ENCODE measurements at places on chromosomes 7 and 10.

DNA sequence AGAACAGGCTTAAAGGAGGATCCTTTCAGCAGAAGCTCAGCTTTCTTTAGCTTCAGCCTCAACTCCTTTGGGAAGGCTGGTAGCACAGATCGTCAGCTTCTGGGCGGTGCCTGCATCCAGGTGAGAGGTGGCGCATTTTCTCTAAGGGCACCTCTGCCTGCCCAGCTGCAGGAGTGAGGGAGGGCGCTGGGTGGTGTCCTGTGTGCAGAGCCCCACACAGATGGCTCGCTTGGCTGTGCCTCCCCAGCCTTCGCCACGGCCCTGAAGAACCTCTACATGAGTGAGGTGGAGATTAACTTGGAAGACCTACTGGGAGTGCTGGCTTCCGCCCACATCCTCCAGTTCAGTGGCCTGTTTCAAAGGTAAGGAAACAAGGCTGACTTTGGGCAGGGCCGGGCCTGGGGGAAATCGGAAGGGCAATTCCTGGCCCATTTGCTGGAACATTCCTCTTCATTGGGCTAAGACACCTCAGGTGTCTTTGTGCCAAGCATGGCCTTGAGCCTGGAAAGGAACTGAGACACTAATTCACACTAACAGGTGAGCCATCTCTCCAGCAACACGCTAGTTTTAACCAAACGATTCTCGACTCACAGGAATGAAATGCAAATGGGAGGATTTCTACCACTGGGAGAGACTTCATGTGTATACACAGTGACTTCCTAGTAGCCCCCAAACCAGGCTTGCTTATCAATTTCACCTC is 19.9 kb downstream of the BTBD16 start:
- no peak for DNase-seq

GRCh38 chr7:67729771-67730170 is 733.1 kb downstream of the TYW1 start:
- DNase-seq, result no peak

GRCh38 chr10:3485057-3485686 is 299.8 kb downstream of the KLF6 start:
- no peak for DNase-seq

GRCh38 chr10:85978566-85979358 is 387.8 kb downstream of the GRID1 start:
- no peak for DNase-seq

DNA sequence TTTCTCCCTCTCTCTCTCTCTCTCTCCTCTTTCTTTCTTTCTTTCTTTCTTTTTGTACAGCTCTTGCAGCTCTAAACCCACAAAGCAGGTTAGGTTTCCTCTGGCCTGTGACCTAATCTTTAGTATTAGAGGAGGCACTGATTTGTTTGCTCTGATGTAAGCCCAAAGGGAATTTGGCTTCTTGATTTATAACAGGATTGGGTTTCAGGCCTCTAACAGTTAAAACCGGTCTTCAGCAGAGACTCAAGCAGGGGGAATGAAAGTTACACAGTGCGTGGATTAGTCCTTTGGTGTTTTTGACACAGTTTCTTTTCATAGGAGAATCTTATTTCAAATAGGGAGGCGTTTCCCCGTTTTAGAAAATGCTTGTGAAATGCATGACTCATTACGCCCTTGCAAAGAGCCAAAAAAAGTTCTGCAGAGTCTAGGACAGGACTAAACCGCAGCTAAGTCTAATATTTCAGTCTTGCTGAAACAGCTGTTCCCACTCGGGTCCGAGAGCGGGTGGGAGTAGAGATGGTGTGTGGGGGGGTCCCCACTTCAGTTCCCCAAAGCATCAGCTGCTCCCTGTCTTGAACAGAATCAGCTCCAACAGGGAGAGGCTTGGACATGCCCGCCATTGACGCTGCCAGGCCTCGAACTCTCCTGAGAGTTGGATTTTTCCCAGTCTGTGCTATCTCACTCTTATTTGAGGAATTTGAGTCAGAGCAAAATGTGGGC is 296.5 kb upstream of the PITRM1 start:
- no peak for DNase-seq

DNA sequence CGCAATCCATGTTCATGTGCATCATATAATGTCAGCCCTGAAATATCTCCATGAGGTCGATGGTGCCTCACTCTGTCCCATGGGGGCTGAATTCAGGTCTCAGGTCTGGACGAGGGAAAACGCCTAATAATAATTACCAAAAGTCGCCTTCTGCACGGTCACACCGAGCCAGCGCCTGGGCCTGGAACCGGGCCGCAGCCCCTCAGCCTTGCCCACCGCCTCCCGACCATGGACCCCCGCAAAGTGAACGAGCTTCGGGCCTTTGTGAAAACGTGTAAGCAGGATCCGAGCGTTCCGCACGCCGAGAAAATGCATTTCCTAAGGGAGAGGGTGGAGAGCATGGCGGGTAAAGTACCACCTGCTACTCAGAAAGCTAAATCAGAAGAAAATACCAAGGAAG is 18.8 kb upstream of the KLRG2 start:
- no peak for DNase-seq

DNA sequence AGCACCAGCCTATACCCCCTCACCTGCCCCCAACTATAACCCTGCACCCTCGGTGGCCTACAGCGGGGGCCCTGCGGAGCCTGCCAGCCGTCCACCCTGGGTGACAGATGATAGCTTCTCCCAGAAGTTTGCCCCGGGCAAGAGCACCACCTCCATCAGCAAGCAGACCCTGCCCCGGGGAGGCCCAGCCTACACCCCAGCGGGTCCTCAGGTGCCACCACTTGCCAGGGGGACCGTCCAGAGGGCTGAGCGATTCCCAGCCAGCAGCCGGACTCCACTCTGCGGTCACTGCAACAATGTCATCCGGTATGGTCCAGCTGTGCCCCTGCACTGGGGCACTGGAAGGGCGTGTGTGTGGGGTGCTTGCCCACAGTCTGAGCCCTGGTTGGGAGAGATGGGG is 40.0 kb upstream of the BMPR1A start:
- DNase-seq, result no peak

DNA sequence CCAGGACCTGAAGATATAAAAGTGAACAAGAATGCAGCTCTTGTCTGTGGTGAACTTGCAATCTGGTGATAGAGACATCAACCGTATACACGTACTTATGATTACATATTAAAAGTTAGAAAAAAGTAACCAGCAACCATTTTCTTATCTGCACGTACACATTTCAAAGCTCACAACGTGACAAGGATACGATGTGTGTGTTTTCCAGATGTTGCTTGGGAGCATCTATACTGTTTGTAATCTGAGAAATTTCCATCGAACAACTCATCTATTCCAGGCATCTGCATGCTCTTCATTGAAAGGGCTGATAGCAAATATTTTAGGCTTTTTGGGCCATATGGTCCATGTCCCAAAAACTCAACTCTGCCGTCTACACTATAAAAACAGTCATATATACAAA is 23.3 kb downstream of the MALRD1 start:
- no peak for DNase-seq

GRCh38 chr7:30034501-30034900 is 6.3 kb downstream of the PLEKHA8 start:
- DNase-seq, result no peak

DNA sequence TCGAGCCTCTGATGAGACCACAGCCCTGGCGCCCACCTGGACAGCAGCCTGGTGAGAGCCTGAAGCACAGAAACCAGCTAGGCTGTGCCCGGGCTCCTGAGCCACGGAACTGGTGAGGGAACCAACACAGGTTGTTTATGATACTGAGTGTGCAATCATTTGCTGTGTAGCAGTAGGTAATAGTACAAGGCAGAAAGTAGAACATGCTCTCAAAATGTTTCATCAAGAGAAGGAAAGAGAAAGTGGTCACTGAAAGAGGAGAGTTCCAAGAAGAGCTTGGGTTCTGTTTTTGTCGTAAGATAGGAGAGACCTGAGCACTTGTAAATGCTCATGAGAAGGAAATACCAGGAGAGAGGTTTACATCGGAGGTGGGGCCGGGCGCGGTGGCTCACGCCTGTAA is 208.2 kb downstream of the FAM107B start:
- DNase-seq, result no peak

- DNase-seq, result no peak
These were observed 3.0 kb upstream of the TECPR1 start for GRCh38 chr7:98254951-98255610.

DNA sequence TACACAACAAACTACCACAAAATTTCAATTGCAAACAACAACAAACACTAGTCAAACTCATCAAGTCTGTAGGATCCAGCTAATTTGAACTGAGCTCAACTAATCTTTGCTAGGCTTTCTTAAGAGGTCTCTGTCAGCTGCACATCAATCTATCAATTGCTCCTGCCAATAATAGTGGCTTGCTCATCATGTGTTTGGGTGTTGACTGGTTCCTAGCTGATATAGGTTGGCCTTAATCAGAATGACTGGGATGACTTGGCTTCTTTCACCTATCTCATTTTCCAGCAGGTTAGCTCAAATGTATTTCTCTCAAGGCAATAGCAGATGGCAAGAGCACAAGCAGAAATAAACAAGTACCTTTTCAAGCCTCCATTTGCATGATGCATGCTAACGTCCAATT is 370.3 kb upstream of the NFE2L3 start:
- no peak for DNase-seq

DNA sequence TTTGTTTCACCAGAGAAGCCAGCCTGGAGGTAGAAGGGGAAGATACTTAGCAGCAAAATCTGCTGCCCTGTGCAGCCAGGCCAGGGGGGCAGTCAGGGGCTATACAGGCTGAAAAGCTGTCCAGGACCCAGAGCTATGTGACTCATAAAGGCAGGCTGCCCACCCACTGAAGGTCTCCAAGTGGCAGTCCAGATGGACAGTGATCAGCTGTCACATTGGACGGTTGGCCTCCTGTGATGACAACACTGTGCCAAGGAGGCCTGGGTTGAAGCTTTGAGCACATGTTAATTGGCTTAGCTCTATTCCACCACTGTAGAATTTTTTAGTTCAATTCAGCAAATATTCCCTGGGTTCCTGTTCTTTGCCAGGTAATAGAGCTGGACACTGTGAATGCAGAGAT is 577.3 kb upstream of the GALNT17 start:
- no peak for DNase-seq

DNA sequence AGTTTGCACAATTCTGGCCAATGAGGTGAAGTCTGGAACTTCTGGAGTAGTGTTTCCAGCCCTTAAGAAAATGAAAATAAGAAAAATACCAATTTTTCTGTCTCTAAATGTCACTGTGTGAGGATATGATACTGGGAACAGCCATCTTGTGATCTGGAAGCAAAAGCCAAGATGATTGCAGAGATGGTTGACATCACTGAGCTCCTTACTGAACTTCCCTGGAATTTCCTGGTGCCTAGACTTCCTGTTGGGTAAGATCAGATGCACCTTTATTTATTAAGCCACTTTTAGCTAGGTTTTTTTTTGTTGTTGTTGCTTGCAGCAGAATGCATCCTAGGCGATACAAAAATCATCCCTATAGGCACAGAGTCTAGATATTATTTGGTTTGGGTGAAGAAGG is 27.3 kb upstream of the INHBA start:
- no peak for DNase-seq

DNA sequence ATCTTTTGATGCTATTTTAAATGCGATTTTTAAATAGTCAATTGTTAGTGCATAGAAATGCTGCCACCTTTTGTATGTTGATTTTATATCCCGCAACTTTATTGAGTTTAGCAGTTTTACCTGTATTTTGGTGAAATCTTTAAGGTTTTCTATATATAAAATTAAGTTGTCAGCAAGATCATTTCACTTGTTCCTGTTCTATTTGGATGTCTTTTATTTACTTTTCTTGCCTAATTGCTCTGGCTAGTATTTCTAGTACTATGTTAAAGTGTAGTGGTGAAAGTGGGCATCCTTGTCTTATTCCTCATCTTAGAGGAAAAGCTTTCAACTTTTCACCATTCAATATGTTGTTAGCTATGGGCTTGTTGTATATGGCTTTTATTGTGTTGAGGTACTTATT is 813.3 kb upstream of the CELF2 start:
- no peak for DNase-seq

DNA sequence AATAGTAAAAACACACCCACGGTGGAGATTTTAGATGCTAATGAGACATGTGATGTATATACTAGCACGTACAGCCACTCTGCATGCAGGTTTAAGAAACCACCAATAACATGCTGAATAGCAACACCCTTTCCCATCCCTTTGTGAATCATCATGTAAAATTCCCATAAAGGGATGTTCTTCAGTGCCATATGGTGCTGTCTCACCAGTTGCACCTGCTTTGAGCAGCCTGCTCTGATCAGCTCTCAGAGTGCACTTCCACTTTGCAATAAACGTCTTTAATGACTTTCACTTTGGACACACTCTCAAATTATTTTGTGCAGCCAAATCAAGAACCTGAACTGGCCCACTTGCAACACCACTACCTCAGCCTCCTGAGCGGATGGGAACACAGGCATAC is 615.0 kb downstream of the ANKRD7 start:
- DNase-seq, result no peak

DNA sequence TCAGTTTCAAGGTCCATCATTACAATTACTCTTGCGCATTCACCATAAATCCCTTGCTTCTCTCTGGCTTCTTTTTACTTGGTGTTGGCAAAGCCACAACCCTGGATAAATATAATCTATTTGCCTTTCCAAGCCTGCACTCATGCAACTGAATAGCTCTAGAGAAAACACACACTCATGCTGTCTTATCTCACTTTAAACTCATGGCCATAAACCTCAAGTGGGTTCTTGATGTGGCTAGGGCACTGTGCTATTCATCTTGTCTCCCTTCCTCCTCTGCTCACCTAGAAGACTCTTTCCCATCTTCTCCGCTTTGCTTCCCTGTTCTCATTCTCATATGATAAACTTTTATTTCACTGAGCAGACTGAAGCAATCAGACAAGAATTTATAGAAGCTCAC is 165.4 kb upstream of the MTPN start:
- no peak for DNase-seq

GRCh38 chr7:65983965-65984658 is 2.1 kb upstream of the GUSB start:
- no peak for DNase-seq

DNA sequence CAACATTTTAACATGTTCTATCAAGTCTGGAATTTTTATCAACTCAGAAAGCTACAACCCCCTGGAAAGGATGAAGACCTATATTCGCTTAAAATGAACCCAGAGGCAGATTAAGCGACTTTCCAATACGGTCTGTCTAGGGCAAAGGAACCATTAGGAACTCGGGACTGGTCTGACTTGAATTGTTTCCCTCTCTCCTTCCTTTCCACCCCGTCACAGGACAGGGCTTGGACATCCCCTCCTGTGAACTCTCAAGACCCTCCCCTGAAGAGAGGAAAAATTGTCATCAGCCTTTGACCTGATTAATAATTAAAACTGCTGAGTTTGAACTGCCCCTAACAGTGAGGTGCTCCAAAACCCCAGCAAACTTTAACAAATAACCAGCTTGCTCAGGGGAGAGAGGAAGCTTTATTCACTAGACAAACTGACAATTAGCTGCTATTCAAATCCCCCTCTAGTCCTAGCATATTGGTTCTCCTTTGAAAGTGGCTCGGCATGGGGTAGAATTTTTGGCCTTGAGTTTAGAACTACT is 22.6 kb upstream of the SLF2 start:
- DNase-seq, result no peak

- DNase-seq, result no peak
These were observed 13.1 kb upstream of the KDM7A start for GRCh38 chr7:140189917-140190316.

All from GM18507 (cell line).